ENCODE measurements at places on chromosomes 7 and 10. TPM values are rescaled to one million over a fixed set of nuclear protein-coding genes. Genes with fewer than 3 reads are reported as not detected.

GDI2 gene
- polyA plus RNA-seq, result 257 TPM

ZNF425 gene
- 3.4 TPM for polyA plus RNA-seq

ITIH2 gene
- 0.19 TPM for polyA plus RNA-seq

HOXA3 gene
- 12.5 TPM for polyA plus RNA-seq

SLC29A3 gene
- 2.7 TPM for polyA plus RNA-seq

DNA sequence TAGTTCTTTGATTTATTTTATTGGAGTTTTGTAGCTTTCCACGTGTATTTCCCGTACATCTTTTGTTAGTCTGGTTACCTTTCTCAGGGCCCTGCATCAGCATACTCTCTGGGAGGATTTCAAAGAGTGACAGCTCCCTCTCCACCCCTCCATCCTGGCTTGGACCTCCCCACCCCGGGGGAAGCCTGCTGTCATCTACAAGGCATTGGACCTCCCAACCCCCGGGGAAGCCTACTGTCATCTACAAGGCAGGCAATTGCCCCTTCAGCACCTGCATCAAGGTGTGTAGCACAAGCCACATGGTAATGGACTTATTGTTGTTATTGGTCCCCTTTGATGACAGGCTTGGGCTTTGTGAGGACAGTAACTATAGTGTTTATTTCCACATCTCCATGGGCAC lies 390.1 kb downstream of the TCERG1L start:
- DNase-seq, result no peak
- no peaks in the 10 kb centered on the region for H3K4me1 ChIP-seq
- no peak overlapping the region for H3K4me3 ChIP-seq

GRCh38 chr7:120184866-120185265 lies 88.1 kb upstream of the KCND2 start:
- no peak for DNase-seq
- no peaks in the 10 kb centered on the region for H3K4me1 ChIP-seq
- H3K36me3 ChIP-seq, result no peaks in the 10 kb centered on the region
- H3K4me3 ChIP-seq, result no peak overlapping the region
- no peaks in the 10 kb centered on the region for H3K27me3 ChIP-seq

DNA sequence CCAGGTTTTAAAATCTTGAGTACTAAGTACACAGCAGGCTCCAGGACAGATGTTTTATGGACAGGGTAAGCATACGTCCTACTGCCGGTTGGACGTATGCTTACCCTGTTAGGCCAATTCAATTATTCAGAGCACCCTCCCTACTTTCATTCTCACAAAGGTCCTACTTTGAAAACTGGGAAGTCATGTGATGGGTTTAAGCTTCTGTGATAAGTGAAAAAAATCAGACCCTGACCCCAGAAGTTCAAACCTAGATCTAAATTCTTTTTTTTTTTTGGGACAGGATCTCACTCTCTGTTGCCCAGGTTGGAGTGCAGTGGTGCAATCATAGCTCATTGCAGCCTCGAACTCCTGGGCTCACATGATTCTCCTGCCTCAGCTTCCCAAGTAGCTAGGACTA lies 55.2 kb downstream of the HIPK2 start:
- no peaks in the 10 kb centered on the region for H3K36me3 ChIP-seq
- no peaks in the 10 kb centered on the region for H3K27me3 ChIP-seq
- peaks cover 7% of the 10 kb centered on the region for H3K4me1 ChIP-seq
- no peak overlapping the region for H3K27ac ChIP-seq

GRCh38 chr10:75542084-75542483 lies 110.7 kb downstream of the LRMDA start:
- peaks cover 14% of the 10 kb centered on the region for H3K4me1 ChIP-seq
- no peak overlapping the region for H3K4me3 ChIP-seq
- H3K27me3 ChIP-seq, result no peaks in the 10 kb centered on the region
- DNase-seq, result peak; percentile 22
- no peaks in the 10 kb centered on the region for H3K36me3 ChIP-seq

- peaks cover 3% of the 10 kb centered on the region for H3K4me1 ChIP-seq
- no peaks in the 10 kb centered on the region for H3K27me3 ChIP-seq
- DNase-seq, result peak; percentile 7
These were observed 3.9 kb downstream of the TECTB start for GRCh38 chr10:112286837-112287818.

GRCh38 chr10:80075781-80076180 lies 2.7 kb upstream of the TMEM254 start:
- H3K27ac ChIP-seq, result no peak overlapping the region
- H3K4me3 ChIP-seq, result no peak overlapping the region
- DNase-seq, result no peak
- no peaks in the 10 kb centered on the region for H3K27me3 ChIP-seq
